GM03348 (cell line): ENCODE measurements at places on chromosomes 1 and 21.

DNA sequence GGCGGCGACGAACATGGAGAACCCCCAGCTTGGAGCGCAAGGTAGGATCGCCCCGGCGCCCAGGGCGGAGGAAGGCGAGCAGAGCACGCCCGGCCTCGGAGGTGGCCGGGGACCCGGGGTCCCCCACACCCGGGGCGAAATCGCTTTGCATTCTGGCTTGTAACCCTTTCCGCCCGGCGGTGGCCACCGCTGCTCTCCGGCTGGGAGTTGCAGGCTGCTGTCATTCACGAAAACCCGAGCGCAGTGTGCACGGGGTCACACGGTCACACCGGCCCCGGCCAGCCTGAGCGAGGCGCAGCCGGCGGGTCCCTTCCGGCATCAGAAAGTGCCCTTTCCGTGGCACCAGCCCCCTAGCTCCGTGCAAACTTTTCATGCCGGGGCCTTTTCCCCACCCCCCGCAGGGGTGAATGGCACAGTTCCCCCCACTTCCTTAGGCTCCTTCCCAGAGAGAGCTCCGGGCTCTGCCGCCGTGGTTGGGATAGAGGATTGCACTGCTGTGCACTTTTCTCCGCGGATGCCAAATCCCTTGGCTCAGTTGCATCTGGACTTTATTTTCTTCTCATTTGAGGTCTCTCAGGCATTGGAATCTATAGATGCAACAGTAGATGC lies 802 bp downstream of the KAZN start:
- DNase-seq = peak; percentile 30

- no peak for DNase-seq
These were observed 205.0 kb downstream of the GPR52 start for GRCh38 chr1:174652569-174653280.

GRCh38 chr21:20023193-20023592 lies 975.0 kb upstream of the NCAM2 start:
- DNase-seq = no peak

DNA sequence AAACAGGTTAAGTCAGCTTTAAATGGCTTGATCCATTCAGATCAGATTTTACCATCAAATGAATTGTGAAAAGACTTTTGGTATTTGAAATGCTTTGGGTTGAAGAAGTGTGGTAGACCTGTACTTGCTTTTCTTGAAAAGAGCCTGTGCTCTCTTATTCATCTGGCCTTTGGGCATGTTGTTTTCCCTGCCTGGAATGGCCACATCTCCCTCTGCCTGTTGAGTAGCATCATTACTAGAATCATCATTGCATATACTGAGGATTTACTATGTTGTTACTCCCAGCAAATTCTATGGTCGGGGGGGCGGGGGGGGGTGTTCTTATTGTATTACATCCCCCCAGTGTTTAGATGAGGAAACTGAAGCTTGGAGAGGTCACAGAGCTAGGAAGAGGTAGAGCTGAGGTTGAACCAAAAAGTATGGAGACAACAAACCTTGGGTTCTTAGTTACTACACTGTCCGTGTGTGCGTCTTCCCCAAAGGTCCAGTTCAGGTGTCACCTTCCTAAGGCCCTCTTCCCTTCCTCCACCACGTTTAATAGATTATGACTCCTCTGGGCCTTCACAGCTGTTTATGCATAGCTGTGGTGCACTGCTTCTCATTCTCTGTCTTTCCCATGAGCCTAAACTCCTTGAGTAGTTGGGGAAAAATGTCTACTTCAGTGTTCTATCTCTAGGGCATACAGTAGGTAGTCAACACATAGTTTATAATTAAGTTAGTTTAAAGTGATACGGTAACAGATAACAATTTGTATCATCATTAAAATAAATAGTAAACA lies 246.4 kb upstream of the HOOK1 start:
- DNase-seq = no peak

DNA sequence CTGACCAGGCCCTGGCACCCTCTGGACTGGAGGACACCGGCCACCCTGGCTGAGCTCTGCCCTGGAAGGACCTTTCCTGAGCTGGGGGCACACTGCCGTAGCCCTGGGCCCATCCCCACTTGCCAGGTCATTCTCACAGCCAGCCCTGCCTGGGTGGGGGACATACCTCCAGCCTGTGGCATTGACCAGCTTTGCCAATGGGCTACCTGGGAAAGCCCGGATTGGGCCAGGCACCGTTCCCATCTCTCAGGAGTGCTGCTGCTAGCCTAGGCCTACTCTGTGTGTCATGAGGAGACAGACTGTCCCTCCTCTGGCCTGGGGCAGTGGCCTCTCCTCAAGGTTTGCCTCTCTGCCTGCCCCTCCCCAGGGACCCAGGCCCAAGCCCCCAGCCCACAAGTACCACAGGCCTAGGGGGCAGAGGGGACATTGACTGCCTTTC lies 40.0 kb downstream of the COQ8A start:
- no peak for DNase-seq

- no peak for DNase-seq
These were observed 47.1 kb downstream of the PTGS2 start for GRCh38 chr1:186633116-186633515.

- no peak for DNase-seq
These were observed 93.9 kb upstream of the BEND5 start for GRCh38 chr1:48870596-48870995.

DNA sequence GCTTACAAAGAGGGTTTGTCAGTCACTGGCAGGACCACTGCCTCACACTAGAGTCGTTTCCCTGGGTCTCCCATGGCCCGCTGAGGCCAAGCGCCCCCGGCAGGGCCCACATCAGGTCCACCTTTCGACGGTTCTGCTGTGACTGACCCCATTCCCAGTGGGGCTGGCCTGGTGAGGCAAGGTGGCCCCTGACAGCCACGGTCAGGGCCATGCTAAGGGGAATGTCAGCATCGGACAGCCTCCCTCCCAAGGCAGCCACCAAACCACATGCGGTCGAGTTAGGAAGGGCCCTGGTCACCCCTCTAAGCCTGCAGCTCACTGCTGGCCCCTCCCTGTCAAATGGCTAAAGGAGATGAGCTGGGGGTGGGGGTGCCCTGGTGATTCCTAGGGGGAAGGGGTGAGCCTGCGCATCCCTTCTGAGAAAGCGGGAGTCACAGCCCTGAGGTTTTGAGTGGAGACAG lies 2.9 kb upstream of the KIF17 start:
- no peak for DNase-seq

- DNase-seq = no peak
These were observed 227.1 kb downstream of the DUSP10 start for GRCh38 chr1:221514806-221515205.

- DNase-seq = no peak
These were observed 83.8 kb downstream of the GABPA start for GRCh38 chr21:25818551-25818950.

- DNase-seq = no peak
These were observed 17.2 kb upstream of the MRPS14 start for GRCh38 chr1:175040324-175040879.

- no peak for DNase-seq
These were observed 194.7 kb downstream of the AK5 start for GRCh38 chr1:77476475-77476874.

- DNase-seq = no peak
These were observed 29.9 kb upstream of the ATP2B4 start for GRCh38 chr1:203596673-203597210.

DNA sequence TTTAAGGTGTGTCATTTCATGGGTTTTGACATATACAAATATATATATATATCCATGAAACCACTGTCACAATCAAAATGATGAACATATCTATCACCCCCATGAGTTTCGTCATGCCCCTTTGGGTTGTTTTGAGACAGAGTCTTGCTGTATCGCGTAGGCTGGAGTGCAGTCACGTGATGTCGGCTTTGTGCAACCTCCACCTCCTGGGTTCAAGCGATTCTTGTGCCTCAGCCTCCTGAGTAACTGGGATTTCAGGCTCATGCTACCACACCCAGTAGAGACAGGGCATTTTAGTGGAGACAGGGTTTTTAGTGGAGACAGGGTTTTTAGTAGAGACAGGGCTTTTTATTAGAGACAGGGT lies 8.0 kb downstream of the HJV start:
- no peak for DNase-seq

- DNase-seq = no peak
These were observed 403 bp upstream of the PSEN2 start for GRCh38 chr1:226870026-226870400.

GRCh38 chr1:15347182-15347581 lies 62.5 kb upstream of the EFHD2 start:
- no peak for DNase-seq

DNA sequence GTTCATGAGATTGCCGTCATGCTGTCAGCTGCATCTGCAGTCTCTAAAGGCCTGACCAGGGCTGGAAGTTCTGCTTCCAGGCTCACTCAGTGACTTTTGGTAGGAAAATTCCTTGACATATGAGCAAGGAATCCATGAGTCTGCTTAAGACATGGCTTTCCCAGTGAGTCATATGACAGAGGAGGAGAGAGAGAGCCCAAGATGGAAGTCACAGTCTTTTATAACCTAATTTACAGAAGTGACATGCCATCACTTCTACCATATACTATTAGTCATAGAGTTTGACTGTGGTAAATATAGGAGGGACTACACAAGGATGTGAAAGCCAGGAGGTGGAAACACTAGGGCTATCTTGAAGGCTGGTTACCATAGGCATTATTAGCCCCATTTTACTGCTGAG lies 115.2 kb downstream of the ROR1 start:
- no peak for DNase-seq

GRCh38 chr1:169138866-169139670 lies 32.6 kb downstream of the ATP1B1 start:
- DNase-seq = no peak

- DNase-seq = peak; percentile 64
These were observed 471.1 kb upstream of the VAMP3 start for GRCh38 chr1:7299994-7300393.

GRCh38 chr1:78355656-78356055 lies 135.1 kb upstream of the PTGFR start:
- peak; percentile 49 for DNase-seq

DNA sequence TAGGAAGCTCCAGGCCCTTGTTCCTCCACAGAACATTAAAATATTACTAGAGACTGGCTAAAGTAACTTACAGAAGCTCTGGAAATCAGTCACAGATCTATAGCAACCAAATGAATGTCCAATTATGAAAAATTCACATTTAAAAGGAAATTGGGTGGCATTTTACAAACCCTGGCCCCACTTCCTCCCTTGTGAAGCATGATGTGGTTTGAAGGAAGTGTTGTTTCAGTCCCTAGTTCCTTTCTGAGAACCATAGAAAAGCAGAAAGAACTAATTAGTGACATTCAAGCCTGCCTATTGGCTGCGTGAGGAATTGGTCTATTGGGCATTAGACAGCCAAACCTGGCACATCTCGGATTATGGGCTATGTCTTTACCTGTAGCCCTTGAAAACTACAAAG lies 649.7 kb upstream of the NEGR1 start:
- DNase-seq = no peak

DNA sequence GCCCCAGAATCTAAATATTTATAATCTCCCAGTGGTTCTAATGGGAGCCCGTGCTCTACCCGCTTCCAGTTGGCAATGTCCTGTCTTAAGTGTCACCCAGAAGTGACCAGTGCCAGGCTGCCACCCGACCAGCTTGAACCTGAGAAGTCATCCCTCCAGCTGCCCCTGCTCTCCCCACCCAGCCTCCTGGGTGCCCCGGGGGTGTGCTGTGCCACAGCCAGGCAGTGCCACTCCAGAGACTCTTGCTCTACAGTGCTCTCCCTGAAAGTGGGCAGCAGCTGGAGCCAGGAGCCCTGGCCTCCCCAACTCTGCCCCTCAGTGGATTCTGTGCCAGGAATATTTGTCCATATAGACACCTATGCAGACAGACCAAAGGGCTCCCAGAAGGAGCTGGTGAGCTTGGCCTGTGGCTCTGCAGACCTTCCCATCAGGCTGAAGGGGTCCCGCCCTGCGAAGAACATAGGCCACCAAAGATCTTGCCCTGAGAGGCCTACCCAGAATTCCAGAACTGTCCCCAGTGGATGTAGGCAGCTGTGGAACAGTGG lies 9.0 kb upstream of the EPS8L3 start:
- no peak for DNase-seq

GRCh38 chr1:95752515-95753381 lies 518.7 kb downstream of the RWDD3 start:
- DNase-seq = no peak
